ENCODE measurements at places on chromosomes 6 and 20. TPM values are rescaled to one million over a fixed set of nuclear protein-coding genes. Genes with fewer than 3 reads are reported as not detected.

The RCAN2 gene
- total RNA-seq, result not detected

The RAMACL gene
- total RNA-seq, result 0.09 TPM

The SNPH gene
- 3.1 TPM for total RNA-seq

The RFX6 gene
- not detected for total RNA-seq

The LY6G6C gene
- total RNA-seq, result not detected

The LGSN gene
- 1.9 TPM for total RNA-seq

The DPPA5 gene
- total RNA-seq, result not detected

The TP53TG5 gene
- not detected for total RNA-seq

The HSPA1L gene
- total RNA-seq, result 1.4 TPM

The TBCC gene
- total RNA-seq, result 15.4 TPM

The FRK gene
- 2.0 TPM for total RNA-seq

The DEFB124 gene
- 0.32 TPM for total RNA-seq

The C2 gene
- 0.30 TPM for total RNA-seq

The SLC13A3 gene
- total RNA-seq, result 0.03 TPM

The OTOR gene
- not detected for total RNA-seq

The ADGRF1 gene
- total RNA-seq, result 0.04 TPM

The SLC25A27 gene
- 0.66 TPM for total RNA-seq

The MRS2 gene
- total RNA-seq, result 21.9 TPM

Data from A549 treated with dexamethasone at 1 μM for 4 hours (cell line).